RCC 7860 (cell line): ENCODE measurements at places on chromosomes 1 and 21.
A peak's percentile ranks its signal among the peaks of the same experiment; 100 is the strongest.

GRCh38 chr1:188584119-188584518 is 1755.4 kb downstream of the PLA2G4A start:
- DNase-seq = no peak

GRCh38 chr1:63463248-63463647 is 59.8 kb downstream of the ITGB3BP start:
- DNase-seq = no peak

DNA sequence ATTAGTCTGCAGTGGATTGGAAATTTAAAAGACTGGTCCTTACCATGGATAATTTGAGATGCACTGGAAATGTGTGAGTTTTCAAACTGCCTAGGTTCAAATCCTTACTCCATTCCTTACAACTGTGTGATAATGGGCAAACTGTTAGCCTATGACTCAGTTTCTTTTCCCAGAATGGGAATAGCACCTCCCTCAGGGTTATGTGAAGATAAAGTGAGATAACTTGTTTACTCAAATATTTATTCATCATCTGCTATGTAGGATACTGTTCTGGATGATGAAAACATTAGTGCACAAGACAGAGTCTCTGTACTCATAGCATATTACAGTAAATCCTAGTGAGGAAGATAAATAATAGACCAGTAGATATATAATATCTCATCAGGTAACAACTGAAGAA is 28.6 kb downstream of the LRIG2 start:
- DNase-seq = no peak

GRCh38 chr1:26784023-26784871 is 3.5 kb upstream of the PIGV start:
- DNase-seq = peak; percentile 55

DNA sequence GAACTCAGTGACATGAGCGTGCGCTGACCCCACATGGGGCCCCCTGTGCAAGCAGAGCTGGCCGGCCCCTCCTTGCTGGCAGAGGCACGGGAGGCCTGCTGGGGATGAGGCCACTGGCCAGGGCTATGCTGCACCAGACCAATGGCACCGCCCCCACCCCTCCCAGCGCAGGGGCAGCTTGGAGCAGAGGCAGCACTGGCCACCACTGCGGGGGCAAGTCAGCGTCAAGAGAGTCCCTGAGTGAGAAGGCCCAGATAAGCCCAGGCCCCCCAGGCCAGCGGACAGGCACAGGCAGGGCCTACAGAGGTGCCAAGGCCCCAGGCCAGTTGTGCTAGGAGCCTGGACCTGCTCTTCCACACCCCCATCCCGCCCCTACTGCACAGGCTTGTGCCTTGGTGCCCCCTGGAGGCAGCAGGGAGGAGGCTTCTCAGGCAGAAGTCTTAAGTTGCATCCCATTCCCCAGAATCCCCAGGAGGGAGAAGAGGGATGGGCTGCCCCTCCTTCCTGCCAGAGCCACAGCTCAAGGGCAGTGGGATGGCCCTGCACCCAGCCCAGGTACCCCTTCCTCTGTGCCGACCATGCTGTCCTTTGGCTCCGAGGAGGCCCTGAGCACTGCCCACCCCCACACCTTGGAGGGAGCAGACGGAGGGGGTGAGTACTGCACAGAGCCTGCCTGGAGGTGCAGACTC is 35.8 kb downstream of the EPHX1 start:
- peak; percentile 53 for DNase-seq

DNA sequence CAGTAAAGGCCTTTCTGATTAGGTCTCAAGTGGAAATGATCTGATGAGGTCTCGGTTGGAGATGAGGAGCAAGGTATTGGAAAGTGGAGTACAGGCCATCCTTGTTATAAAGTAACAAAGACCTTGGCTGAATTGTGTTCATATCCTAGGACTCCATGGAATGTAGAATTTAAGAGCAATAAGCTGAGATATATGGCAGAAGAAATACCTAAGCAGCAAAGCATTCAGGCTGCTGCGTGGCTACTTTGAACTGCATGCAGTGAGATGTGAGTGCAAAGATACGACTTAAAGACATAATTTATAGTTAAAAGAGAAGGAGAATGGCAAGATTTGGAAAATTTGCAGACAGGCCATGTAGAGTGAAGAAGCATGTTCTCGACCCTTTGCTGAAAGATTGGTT is 11.2 kb upstream of the XPR1 start:
- no peak for DNase-seq

GRCh38 chr1:90513956-90514355 is 203.1 kb downstream of the BARHL2 start:
- DNase-seq = no peak

DNA sequence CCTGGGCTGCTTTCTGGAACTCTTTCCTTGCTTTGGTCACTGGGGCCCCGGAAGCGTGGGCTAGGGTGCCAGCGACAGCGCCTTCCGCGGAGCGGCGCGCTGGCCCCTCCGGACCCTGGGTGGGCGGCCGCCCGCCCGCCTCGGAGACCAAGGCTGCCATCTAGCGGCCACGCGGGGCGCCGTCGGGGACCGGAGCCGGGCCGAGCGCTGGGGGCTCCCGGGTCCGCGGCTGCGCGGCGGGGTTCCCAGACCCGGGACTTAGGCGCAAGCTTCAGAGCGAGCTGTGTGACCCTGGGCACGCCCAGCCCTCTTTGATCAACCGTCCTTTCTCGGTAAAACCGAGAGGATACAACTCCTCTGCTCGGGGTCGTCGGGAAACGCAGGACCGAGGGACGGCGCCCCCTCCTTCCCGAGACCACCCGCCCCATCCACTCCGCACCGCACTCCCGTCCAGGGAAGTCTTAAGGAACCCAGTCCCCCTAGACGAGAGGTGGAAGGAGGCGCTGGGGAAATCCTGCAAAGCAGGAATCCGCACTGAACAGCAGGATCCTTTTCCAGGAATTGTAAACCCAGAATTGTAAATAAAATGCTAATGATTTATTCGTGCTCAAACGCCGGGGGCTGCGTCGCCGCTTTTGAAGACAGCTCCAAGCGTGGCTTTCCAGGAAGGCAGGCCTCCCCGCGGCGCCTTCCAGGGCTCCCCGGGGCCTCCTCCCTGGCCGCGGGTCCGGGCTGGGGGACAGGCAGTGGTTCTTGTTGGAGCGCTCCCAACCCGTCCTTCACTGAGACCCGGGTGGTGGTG is 41.2 kb downstream of the RRAGC start:
- no peak for DNase-seq

DNA sequence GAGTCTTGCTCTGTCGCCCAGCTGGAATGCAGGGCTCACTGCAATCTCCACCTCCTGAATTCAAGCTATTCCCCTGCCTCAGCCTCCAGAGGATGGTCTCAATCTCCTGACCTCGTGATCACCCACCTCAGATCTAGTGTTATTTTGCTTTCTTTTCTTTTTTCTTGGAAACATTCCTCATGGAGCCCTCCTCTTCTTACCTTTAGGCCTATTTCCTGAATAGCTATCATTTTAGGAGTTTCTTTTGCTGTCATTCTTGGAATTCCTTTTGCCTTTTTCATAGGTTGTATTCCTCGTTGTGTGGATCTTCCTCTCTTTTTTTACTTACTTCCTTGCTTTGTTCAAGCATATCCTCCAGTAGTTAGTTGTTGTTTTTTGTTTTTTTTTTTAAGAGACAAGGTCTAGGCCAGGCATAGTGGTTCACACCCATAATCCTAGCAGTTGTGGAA is 173.8 kb downstream of the RASAL2 start:
- peak; percentile 89 for DNase-seq

- no peak for DNase-seq
Observed at GRCh38 chr1:185603158-185603557, 131.0 kb upstream of the HMCN1 start.

DNA sequence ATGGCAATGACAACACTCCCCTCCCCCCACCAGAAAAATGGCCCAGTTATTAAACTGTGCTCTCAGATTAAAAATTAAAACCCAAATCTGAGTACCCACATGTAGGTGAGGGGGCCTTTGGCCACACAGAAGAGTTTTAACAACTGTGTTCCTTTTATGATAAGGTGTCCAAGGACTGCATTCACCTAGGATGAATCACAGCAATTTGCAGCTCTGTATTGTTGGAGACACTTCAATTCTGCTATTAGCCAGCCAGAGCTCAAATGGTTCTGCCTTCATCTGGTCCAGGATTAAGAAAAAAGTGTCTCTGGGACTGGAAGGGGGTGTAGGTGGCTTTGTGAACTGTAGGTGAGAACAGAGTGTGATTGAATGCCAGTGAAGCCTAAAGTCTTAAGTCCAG is 43.3 kb upstream of the DIRAS3 start:
- no peak for DNase-seq

- no peak for DNase-seq
Observed at GRCh38 chr1:20404466-20404865, 81.5 kb downstream of the CAMK2N1 start.

DNA sequence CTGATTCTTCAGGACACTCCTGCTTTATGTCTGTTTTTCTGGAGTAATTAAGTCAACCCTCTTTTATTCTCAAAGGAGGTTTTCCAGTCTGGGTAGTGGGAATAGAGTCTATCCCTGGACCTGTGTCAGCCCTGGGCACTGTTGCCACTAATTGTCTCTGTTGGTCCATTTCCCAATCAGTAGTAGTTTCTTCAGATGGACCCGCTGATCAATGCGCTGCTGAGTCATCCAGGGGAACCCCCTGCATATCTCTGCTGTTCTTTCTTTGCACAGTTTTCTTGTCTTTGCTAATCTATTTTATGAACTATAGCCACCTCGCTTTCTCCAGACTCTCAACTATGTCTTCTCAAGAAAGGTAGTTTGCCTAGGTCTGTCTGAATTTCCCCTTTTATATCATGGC is 82.5 kb downstream of the TNNI3K start:
- no peak for DNase-seq

GRCh38 chr1:76501586-76502219 is 365.6 kb upstream of the ST6GALNAC5 start:
- DNase-seq = no peak

GRCh38 chr1:180141381-180141934 is 13.2 kb upstream of the QSOX1 start:
- no peak for DNase-seq

- DNase-seq = peak; percentile 16
Observed at GRCh38 chr1:44108241-44108640, 10.4 kb upstream of the KLF17 start.

GRCh38 chr1:224579526-224579925 is 36.6 kb upstream of the CNIH3 start:
- DNase-seq = no peak

- no peak for DNase-seq
Observed at GRCh38 chr1:243299069-243299468, 43.2 kb downstream of the SDCCAG8 start.

GRCh38 chr1:41935226-41935625 is 16.5 kb upstream of the HIVEP3 start:
- no peak for DNase-seq

DNA sequence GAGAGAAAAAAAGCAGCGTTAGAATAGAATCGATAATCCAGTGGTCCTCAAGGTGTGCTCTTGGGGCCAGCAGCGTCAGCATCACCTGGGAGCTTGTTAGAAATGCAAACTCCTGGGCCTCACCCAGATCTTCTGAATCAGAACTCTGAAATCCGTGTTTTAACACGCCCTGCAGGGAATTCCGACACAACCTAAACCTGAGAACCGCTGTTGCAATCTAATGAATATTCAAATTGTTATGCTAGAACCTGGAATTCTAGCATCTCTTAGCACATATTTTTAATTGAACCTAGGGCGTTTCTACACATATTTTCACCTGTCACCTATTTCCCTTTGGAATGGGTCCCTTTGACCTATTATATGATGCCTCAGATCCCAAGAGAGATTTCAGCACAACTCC is 175.7 kb downstream of the PSMG1 start:
- DNase-seq = no peak

DNA sequence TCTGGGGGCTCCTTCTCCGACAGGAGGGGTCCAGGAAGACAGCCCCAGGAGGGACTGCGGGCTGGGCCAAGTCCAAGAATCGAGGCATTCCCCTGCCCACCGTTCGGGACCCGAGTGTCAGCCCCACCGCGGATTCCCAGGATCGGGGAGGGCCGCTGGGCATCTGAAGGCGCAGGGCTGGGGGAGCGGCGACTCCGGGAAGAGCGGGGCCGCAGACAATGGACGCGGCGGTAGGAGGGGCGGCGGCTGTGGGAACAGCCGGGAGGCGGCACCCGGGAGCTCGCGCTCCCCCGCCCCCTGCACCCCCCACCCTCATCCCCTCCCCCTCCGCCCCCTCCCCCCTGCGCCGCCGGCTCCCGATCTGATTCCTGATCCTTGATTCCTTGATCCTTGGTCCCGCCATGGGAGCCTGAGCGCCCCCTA is at the start of gene VANGL2:
VANGL2 (plus strand) TSS at position 342 of the 423 bp plus-strand sequence. CDS start 15,274 bp downstream, outside the sequence.
- no peak for DNase-seq
